ENCODE measurements at places on chromosomes 7 and 10.

- no peak for DNase-seq
These were observed 1.9 kb upstream of the CEP55 start for GRCh38 chr10:93494494-93494893.

GRCh38 chr10:128901236-128901635 is 565.8 kb upstream of the MGMT start:
- no peak for DNase-seq

DNA sequence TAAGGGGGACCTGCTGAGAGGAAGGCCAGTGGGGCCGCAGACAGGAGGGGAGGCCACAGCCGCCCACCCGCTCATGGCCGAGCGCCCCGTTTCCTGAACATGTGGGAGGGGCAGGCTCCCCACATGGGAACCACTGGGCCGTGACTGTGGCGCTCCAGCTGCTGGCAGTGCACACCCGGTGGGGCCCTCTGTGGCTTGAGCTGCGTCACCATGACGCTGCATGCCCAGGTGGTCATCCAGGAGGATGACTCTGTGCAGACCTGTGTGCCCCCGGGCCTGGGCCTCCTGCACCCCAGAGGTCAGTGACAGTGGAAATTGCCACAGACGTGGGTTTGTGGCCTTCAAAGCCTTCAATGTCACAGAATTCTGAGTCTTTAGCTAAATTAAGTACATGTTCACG is 85.1 kb downstream of the MGMT start:
- no peak for DNase-seq

DNA sequence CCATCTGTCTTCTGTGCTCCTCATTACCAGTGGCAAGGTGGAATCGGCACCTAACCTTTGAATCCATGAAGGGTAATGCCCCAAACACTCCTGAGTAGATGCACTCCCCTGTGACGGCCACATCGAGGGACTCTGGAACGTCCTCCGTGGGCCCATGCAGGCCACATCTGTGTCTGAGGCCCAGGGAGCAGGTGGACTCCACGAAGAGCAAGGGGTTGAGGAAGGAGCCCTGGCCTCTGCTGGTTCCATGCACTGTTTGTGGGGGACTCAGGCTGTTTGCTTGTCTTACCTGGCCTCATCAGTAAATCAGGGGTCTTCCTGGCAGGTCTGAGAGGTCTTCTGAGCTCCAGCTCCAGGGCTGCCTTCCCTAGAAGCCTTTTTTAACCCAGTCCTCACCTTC is 62.6 kb upstream of the HMX3 start:
- DNase-seq = no peak

DNA sequence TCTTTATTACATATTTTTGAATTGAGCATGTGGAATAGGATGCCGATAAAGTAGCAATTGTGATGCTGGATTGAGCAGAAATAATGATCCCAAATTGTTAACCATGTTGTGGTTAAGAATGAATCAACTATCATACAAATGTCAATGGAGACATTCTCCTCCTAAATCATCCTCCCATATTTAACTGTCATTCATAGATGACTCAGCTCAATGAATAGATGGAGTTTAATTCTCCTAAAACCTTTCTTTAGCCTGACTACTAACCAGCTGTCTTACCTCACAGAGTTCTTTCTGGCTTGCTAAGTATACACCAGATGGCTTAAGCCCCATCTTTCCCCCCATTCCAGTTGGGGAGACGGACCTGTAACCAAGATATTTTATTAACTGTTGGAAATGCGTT is 23.4 kb upstream of the NPS start:
- DNase-seq = no peak

DNA sequence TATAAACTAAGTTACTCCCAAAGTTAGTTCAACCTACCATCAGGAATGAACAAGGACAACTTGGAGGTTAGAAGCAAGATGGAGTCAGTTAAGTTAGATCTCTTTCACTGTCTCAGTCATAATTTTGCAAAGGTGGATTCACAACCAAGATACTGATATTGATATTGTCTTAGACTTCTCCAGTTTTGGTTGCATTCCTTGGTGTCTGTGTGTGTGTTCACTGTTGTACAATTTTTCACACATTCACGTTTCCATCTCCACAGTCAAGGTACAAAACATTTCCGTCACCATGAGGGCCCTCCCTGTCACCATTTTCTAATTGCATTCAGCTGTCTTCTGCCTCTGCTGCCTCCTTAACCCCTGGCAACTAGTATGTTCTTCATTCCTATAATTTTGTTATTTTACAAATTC is 41.1 kb downstream of the AKR1E2 start:
- DNase-seq = no peak

DNA sequence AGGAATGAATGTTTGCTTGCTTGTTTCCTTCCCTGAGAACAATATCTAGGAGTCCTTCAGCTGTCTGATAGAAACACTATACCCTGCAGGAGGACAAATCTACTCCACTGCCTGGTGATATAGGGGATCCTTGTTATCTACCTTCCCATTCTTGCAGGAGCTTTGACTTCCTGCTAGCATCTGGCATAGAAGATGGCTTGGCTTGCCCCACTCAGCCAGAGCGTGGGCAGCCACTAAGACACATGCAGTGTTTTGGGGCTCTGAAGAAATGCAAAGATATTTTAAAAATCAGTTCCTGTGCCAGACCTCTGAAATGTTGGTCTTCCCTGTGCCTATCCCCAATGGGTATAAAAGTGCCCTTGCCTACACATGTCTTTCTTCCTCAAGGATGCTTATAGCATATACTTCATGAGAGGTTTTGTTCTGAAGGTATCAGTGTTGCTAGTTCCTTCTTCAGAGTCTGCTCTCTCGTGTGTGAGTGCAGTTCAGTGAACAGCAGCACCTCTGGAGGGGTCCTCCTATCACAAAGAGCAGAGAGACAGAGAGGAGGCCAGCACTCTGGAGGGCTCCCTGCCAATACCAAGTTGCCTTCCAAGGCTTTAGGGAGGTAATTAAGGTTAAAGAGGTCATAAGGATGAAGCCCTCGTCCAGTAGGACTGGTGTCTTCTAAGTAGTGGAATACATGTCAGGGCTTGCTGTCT is 149.1 kb upstream of the CALCR start:
- DNase-seq = no peak

GRCh38 chr7:87218796-87219544 is 562 bp downstream of the TMEM243 start:
- DNase-seq = peak; percentile 27

DNA sequence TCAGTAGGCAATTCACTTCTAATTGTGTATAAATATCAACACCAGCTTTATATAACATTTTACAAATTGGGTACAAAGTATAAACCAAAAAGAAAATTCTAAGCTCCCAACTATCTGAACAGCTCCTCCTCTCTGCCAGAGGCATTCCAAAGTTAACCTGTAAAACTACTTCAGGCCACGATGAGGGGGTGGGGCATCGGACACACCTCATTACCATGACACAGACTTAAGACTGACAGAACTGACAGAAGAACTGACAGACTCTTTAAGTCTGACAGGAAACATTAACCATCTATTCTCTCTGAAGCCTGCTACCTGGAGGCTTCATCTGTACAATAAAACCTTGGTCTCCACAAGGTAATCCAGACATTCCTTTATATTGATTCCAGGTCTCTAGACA is 12.3 kb downstream of the ESYT2 start:
- no peak for DNase-seq

- DNase-seq = peak; percentile 22
These were observed 659 bp downstream of the OPTN start for GRCh38 chr10:13100349-13101294.

DNA sequence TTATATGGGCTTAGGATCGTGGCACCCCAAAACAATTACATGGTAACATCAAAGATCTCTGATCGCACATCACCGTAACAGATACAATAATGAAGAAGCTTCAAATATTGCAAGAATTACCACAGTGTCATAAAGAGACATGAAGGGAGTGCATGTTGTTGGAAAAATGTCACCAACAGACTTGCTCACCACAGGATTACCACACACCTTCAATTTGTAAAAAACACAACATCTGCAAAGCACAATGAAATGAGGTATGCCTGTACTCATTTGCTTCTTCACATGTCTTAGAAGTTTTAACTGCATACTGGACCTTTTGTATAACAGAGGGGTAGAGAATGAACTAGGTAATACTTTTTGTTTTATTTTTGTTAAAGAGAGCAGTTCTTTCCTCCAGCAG is 96.6 kb downstream of the TPST1 start:
- DNase-seq = peak; percentile 50

DNA sequence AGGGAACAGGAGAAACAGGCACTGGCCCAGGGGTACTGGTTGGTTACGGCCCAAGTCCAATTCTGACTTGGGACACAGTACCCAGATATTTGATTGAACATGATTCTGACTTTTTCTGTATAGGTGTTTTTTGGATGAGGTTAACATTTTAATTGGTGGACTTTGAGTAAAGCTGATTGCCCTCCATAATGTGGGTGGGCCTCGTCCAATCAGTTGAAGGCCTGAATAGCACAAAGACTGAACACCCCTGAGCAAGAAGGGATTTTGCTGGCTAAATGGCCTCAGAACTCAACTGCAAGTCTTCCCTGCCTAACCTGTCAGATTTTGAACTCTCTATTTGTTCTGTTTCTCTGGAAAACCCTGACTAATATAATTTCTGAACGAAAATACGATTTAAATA is 222.6 kb downstream of the TEX36 start:
- no peak for DNase-seq

- DNase-seq = no peak
These were observed 5.9 kb downstream of the TNKS2 start for GRCh38 chr10:91804126-91804510.

DNA sequence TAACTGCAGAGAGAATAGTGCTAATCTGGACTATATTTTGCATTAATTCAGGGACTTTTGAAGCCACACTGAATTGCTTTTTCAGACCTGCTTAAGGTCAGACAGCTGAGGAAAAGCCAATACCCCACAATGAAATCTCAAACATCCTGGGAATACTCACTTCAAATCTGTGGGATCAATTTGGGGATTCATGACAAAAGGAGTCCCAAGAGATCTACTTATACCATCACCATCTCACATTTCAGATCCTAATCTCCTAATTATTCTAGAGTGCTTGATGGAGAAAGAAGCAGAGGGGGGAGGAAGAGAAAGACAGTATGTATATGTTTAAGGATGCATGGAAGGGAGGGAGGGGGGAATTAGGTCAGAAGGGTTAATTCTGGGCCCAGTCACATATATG is 202.2 kb downstream of the CACNA2D1 start:
- no peak for DNase-seq

- no peak for DNase-seq
These were observed 80.0 kb downstream of the NRCAM start for GRCh38 chr7:108376206-108376605.

DNA sequence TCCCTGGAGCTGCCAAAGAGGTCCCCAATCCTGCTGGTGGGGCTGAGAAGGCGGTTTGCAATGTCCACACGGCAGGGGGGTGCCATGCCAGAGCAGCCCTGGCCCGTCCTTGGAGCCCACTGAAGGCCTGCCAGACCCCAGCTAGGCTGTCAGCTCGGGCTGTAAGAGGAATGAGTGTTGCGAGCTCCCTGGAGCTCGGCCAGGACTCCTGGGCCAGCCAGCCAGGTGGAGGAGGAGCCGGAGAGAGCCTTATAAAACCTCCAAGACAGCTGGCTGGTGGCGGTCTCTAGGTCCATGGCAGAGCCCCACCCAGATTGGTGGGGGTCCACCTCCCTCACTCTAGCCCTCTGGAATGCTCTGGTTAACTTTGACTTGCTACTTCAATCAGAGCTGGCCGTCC is 55.1 kb upstream of the CALN1 start:
- DNase-seq = no peak

DNA sequence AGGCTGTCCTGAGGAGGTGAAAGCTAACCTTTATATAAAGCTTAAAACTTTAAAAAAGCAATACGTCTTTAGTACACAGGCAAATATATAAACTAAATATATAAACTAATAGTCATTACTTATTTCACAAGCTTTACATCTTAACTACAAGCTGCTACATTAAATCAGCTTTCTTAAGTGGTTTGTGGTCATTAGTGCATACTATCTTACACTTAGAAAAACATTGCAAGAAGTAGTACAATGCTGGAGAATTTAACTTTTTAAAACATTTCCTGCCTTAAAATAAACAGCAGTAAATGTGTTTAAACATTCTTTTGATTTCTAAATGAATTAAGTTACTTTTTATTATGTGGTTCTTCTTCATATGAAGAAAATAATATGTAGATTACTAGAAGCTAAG is 36.3 kb downstream of the MET start:
- DNase-seq = peak; percentile 27

DNA sequence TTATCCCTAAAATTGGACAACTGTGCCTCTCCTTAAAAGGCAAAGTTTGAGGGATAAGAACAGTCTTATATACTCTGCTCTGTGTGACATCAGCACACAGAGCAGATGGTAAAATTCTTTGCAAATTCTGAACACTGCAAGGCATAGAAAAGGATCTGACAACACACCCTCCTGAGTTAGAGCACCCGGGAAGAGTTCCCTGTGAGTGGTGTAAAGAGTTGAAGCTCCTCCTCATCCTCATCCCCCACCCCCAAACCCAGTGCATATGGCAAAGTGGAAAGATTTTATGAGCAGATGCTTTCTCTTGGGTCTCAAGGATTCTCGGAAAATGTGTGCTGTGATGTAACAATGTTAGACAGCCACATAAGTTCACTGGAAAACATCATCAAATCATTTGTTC is 40.0 kb upstream of the DGKI start:
- DNase-seq = peak; percentile 17

DNA sequence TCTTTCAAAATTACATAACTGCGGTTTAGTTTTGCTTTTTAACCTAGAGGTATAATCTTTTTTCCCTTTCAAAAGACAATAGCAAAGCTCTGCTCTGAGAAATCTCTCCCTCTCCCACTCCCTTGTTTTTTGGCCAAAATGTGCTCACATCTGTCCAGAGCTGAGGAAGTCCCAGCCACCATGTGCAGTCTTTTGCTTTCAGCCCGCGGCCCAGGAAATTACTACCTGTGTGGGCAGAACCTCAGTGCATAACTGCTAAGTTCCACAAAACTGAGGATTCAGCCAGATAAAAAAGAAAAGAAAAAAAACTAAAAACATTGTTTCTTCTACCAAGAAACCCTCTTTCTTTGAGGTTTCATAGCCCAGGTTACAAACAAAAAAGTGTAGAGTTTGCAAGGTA is 115.0 kb upstream of the HGF start:
- no peak for DNase-seq

DNA sequence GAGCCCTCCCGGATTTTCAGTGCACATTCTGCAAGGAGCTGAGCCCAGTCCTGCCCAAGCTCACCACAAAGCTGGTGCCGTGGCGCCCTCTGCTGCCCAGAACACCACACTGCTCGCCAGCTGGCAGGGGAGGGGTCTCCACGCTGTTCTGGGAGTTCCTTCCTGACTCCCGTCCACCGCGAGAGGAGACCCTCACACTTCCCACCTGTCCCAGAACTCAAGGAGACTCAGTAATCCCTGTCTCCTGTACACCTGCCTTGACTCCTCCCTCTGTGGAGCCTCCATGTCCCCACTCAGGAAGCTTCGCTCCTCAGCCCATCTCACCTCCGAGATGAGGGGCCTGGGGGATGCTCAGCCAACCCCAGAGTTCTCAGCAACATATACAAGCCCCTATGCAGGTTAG is 11.3 kb downstream of the C10orf105 start:
- no peak for DNase-seq

DNA sequence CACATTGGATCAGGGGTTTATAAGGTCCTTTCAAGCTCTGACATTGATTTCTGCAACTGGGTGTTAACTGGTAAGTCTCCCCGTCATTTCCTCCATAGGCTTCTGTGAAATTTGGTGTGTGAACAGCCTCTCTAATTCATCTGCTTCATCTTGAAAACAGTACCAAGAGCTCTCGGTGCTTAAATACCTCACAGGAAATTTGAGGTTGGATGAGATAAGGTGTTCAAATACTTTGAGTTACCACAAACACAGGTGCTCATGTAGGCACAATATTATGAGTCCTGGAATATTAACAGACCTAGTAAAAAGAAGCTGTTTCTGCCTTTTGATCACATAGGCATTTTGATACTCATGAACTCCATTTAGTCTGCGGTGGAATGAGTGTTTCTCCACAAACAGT is 85.2 kb downstream of the RTKN2 start:
- no peak for DNase-seq

Data from amniotic epithelial cell (primary cell).